ENCODE measurements at places on chromosomes 7 and 10.
A peak's percentile ranks its signal among the peaks of the same experiment; 100 is the strongest.

DNA sequence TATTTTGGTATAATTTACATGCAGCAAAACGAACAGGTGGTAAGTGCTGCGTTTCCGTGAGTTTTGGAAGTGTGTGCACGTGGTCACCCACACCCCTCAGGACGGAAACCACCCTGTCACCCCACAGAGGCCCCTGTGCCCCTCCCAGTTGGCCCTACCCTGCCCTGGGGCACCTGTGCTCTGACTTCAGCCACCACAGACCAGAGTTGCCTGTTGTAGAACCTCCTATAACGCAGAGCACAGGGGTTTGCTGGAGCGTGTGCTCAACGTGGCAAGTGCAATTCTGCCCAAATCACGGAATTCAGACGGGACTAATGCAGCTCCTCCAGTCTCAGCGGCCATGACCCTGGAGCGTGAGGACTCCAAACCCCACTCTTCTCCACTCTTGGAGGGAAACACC lies 9.6 kb upstream of the CFAP46 start:
- no peak for DNase-seq

DNA sequence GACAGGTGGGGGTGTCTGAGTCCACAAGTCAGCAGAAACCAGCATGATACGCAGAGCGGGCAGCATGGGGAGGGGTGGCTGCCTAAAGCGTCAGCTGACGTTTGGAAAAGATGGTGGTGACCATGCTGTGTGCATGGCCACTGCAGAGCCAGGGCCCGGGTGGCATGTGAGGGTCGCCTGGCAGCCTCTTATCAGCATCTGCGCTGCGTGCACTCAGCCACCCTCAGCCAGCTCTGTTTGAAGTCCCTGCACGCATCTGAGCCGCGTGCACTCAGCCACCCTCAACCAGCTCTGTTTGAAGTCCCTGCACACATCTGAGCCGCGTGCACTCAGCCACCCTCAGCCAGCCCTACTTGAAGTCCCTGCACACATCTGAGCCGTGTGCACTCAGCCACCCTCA lies 61.5 kb downstream of the WDR37 start:
- DNase-seq: no peak

DNA sequence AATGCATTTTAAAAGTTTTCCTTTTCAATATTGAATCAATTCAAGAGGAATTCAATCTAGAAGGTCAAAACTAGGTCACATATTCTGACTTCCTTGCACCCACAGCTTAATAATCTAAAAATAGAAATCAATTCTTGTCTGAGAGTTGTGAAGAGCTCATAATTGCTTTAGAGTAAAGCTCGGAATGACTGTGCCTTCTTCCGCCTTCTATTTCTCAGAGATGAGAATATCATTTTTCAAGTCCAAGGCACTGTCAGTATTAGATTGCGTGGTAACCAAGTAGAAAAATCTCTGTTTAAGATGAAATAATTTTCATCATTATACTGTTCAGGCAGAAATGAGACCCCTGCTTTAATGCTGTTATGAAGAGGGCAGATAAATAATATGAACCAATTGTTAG lies 272.2 kb upstream of the NFE2L3 start:
- no peak for DNase-seq

DNA sequence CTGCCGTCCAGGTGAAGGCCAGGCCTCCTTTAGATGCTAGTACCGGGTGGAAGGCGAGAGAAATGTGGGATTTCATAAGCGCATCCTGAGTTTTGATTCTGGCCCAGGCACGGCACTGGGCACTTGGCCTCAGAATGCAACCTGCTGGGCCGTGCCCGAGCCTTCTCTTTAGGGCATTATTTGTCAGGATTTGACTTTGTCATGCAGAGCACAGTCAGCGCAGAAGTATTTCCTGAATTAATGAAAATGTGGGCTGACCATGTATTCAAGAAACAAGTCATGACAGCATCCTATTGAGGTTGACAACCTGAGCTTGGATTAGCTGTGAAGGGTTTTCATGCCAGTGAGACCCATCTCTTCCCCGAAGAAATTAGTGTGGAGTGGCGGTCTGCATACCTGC lies 34.4 kb downstream of the RCC1L start:
- DNase-seq: no peak

GRCh38 chr10:96720422-96721206 lies at the start of gene PIK3AP1:
Gene PIK3AP1 (minus strand): TSS chr10:96720514. CDS start chr10:96720394, 120 bp downstream.
- DNase-seq: peak; percentile 9

DNA sequence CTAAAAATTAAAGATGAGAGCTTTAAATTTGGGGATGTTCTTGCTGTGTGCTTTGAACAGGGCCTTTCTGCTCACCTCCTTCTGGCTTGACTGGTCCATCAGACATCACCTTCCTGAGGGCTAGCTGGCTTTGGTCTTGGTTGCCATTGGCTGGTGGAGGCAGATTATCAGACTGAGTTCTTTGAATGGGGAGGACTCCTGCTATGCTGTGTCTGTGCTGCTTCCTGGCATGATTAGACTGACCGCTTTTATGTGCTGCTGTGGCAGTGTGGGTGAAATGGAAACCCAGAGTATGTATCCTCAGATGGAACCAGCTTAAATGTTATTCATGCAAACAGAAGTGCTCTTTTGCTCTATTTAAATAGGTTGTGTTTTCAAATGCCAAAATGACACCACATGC lies 341.6 kb downstream of the PCLO start:
- no peak for DNase-seq

GRCh38 chr7:103857435-103857834 lies 132.0 kb downstream of the RELN start:
- DNase-seq: peak; percentile 31

- DNase-seq: no peak
These were observed 29.1 kb downstream of the POLL start for GRCh38 chr10:101558671-101559595.

DNA sequence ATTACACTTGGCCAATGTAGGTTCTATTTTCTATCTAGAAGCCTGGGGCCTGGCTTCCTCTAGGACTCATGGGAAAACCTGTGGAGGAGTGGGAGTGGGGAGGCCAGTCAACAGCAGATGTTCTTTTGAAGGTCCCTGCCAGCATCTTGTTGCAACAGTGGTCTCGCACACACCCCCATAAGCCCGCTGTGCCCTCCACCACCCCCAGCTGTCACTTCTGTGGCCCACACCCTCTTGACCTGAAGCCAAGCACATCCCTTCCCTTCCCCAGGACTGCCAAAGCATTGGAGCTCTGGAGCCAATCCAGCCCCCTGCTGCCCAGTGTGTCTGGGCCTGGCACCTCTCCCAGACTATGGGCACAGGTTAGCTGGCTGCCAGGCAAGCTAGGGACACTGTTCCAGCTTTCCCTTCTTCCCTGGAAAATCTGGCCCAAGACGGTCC lies 1.9 kb upstream of the STX1A start:
- DNase-seq: no peak

- no peak for DNase-seq
These were observed 70.5 kb downstream of the SEMA3A start for GRCh38 chr7:84123965-84124547.

DNA sequence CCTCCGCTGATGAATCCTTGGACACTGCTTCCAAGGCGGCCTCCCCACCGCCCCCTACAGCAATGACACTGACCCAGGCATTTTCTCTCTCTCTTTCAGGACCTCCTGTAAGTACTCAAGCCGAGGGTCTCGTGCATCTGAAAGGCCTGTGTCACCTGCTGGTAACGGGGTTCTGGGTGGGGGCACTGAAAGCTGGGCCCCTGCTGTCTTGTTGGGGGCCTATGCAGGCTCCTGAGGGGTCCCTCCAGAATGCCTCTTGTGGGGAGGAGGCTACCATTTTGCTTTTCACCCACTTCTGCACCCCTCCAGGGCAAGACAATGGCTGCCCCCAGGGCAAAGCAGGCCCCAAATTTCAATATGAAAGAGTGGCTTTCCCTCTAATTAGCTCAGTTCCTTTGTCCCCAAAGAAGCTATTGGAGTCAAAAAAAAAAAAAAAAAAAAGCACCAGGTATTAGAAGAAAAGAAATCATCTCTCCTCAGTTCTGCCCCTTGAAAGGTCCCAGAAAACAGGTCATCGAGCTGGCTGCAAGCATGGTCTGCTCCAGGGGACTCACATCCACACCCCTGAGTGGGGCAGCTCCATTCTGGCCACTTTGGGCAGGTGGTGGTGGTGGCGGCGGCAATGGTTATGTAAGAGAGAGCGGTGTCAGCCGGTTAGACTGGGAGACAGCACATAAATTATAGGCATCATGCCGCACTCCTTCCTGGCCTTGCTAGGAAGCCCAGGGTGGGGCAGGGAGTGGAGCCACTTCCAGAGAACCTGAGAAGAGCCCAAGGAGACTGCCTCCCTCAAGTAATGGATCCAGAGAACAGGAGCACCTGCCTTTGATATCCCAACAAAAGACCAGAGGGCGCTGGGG lies 66.2 kb downstream of the COL13A1 start:
- no peak for DNase-seq

DNA sequence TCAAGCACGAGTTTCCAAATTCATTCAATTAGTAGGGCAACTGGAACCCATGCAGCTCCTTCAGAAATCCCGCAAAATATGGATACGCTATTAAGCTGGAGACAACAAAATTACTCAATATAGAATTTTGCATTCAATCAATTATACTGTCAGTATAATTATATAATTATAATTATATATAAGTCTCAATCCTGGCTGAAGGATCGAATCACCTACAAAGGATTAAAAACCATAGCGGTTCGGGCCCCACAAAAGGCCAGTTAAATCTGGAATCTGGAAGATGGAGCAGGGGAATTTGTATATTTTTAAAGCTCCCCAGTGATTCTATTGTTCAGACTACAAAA lies 55.7 kb downstream of the FHIP2A start:
- no peak for DNase-seq

DNA sequence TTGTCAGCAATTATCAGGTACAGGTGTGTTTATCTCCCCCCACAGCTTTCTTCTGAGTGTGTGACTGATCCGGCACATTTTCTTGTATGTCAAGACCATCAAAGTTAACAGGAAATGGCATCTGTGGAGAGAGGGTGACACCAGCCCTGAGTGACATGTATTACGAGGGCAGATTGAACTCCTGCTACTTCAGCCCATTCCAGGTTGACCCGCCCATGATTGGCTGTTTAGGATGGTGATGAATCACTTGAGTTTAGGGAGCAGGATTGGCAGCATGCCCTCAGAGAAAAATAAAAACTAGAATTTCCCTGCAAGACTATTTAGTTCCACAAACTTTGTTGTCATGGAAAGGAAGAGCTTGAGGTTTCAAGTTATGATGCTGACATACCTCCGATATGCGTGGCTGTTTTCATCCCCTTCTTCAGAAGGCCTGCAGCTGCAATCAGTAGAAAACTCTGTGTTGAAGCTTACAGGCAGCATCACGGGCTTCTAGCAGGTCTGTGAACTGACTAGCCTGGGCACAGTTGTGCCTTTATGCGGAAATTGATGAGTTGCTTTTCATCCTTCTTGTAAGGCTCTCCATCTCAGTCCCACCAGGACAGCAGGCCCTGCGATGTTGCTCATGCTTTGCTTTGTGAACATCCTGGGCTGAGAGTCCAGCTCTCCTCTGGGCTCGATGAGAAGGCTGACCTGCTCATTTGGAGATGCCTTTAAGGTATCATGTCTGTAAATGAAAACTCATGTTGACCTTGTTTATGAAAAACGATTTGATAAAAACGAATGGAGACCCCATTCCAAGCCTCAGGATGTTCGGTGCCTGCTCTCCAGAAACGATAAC lies 8.0 kb upstream of the CELF2 start:
- no peak for DNase-seq

GRCh38 chr10:7378602-7379403 lies 32.0 kb downstream of the SFMBT2 start:
- no peak for DNase-seq

- no peak for DNase-seq
These were observed 70.2 kb downstream of the RABGEF1 start for GRCh38 chr7:66810716-66811115.

DNA sequence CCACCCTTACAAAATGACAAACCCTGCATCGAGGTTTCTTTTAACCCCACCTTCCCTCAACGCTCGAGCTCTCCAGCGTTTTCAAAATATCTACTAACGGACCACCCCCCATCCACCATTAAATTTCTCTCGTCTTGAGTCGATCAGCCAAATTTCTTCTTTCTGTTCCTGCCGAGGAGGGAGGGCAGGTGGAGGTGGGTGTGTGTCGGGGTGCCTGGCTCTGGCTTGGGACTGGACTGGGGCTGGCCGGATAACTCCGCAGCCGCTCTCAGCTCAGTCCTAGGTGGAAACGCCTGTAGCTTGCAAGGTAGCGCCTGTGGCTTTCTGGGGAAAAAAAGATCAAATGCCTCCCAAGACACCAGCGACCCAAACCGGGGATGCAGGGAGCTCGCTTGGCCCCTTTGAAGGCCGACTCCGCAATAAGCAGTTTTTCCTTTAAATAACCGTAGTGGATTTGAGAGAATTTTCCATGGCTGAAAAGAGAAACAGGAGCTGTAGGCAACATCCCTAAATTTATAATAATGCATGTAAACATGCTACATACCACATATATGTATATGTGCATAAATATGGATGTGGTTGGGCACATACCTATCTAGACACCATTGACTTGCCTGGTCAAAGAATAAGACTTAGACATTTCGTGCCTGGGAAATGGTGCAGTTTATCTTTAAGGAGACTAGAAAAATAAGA lies 1.9 kb upstream of the TMEM178B start:
- peak; percentile 49 for DNase-seq

DNA sequence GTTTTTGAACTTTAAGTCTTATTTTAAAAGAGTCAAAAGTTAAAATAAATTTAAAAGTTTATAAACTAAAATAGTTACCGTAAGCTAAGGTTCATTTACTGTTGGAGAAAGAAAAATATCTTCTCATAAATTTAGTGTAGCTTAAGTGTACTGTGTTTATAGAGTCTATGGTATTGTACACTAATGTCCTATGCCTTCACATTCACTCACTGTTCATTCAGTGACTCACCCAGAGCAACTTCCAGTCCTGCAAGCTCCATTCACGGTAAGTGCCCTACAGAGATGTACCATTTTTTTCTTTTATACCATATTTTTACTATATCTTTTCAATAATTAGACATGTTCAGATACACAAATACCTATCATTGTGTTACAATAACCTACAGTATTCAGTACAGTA lies 97.6 kb downstream of the PTN start:
- no peak for DNase-seq

DNA sequence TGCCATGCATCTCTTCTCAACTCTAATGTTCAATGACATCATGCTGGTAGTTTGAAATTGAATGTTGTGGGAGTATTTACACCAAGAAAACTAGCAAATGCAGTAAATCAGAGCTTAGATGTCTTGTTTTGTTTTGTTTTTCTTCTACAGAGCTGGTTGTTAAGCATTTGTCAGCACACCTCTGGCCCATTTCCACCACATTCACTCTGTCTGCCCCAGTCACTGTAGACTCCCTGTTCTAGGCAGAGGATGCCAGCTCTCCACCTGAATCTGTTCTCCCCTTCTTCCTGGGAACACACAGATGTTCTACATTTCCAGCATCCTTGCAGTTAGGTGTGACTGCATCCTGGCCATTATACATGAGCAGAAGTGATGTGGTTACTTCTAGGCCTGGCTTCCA lies 4.1 kb upstream of the ARHGAP22 start:
- DNase-seq: no peak

DNA sequence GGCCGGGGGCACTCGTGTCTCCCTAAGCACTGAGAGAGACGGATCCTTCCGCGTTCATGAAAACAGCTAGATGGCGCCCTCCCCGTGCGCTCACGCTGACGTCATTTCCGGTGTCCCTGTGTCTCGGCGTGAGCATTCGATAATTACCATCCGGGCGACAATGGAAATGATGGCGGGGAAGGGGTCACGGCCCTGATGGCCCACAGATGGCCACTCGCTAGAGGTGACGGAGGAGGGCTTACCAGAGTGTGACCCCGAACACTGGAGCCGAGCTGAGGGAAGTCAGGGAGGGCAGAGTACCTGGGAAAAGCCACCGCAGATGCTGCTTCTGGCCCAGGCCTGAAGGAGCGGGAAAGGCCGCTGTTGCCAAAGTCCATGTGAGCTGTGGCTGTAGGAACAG lies 222.9 kb downstream of the TCERG1L start:
- no peak for DNase-seq

Measured in NCI-H1930 (cell line).